ENCODE measurements at places on chromosomes 7 and 10. TPM values are rescaled to one million over a fixed set of nuclear protein-coding genes. Genes with fewer than 3 reads are reported as not detected.

SEPTIN7 gene
- 346 TPM for total RNA-seq

HMX3 gene
- not detected for total RNA-seq

CELF2 gene
- 82.4 TPM for total RNA-seq

DIP2C gene
- 40.8 TPM for total RNA-seq

LIPN gene
- total RNA-seq, result not detected

ANXA8L1 gene
- 13.7 TPM for total RNA-seq

PRSS2 gene
- total RNA-seq, result not detected

TMEM176B gene
- 45.9 TPM for total RNA-seq

HOXA10 gene
- total RNA-seq, result not detected

PRPS1L1 gene
- total RNA-seq, result not detected

SLC16A12 gene
- total RNA-seq, result 11.7 TPM

ACSM6 gene
- not detected for total RNA-seq

GARIN1A gene
- total RNA-seq, result 1.4 TPM

MUC12 gene
- 0.54 TPM for total RNA-seq

SSC4D gene
- total RNA-seq, result 1.1 TPM

AGFG2 gene
- total RNA-seq, result 26.0 TPM

WDR37 gene
- 16.7 TPM for total RNA-seq

ARMH3 gene
- total RNA-seq, result 13.1 TPM

TRIM74 gene
- 2.6 TPM for total RNA-seq

STEAP1 gene
- total RNA-seq, result 14.2 TPM

GPR26 gene
- not detected for total RNA-seq

GLUD1 gene
- total RNA-seq, result 214 TPM

TMEM225B gene
- total RNA-seq, result not detected

ADAM22 gene
- total RNA-seq, result 1.4 TPM

FAM20C gene
- total RNA-seq, result 80.0 TPM

TRPV5 gene
- total RNA-seq, result not detected

EBF3 gene
- total RNA-seq, result 4.6 TPM

STEAP4 gene
- 21.5 TPM for total RNA-seq

AASS gene
- total RNA-seq, result 77.0 TPM

BTBD16 gene
- total RNA-seq, result not detected

SNCG gene
- 12.8 TPM for total RNA-seq

CLDN3 gene
- not detected for total RNA-seq

CACNB2 gene
- total RNA-seq, result 116 TPM

ARHGAP21 gene
- 76.7 TPM for total RNA-seq

PRSS37 gene
- not detected for total RNA-seq

BLNK gene
- total RNA-seq, result 2.4 TPM

LMBR1 gene
- total RNA-seq, result 61.2 TPM

SAP25 gene
- total RNA-seq, result not detected

SLC26A5 gene
- 0.13 TPM for total RNA-seq

CCDC172 gene
- total RNA-seq, result not detected

UBTD1 gene
- total RNA-seq, result 8.1 TPM

NPS gene
- total RNA-seq, result not detected

WDR86 gene
- total RNA-seq, result 6.3 TPM

ETV1 gene
- total RNA-seq, result 10.3 TPM

UMAD1 gene
- total RNA-seq, result 7.4 TPM

JAZF1 gene
- 28.0 TPM for total RNA-seq

OR2A5 gene
- total RNA-seq, result not detected

FRAT1 gene
- 5.1 TPM for total RNA-seq

UPK3B gene
- total RNA-seq, result 0.81 TPM

TAS2R4 gene
- 0.67 TPM for total RNA-seq

UTF1 gene
- not detected for total RNA-seq

TET1 gene
- total RNA-seq, result 12.4 TPM

IKZF1 gene
- 6.7 TPM for total RNA-seq

PPP1R9A gene
- 26.2 TPM for total RNA-seq

GPR37 gene
- 2.5 TPM for total RNA-seq

PPA1 gene
- 45.0 TPM for total RNA-seq

KLHL7 gene
- 29.4 TPM for total RNA-seq

GRID2IP gene
- total RNA-seq, result not detected
